T-helper 1 cell treated with Interleukin-12 subunit alpha and Interleukin-12 subunit beta and Interleukin-4 antibody, amounts not matched to agents 30 ng/mL and 1 ng/mL, for 36 hours (primary cell): ENCODE measurements at places on chromosomes 2 and 18. TPM values are rescaled to one million over a fixed set of nuclear protein-coding genes. Genes with fewer than 3 reads are reported as not detected.

TDRD15 gene
- not detected in 2 replicates for total RNA-seq

EMILIN2 gene
- 23.5 and 25.3 TPM in 2 replicates for total RNA-seq

GAREM1 gene
- 0.02 and 0.15 TPM in 2 replicates for total RNA-seq

RTP5 gene
- total RNA-seq, result not detected in 2 replicates

COMMD1 gene
- 27.3 and 33.8 TPM in 2 replicates for total RNA-seq

LYG2 gene
- total RNA-seq, result not detected in 2 replicates

TCF7L1 gene
- not detected in 2 replicates for total RNA-seq

ABCG5 gene
- not detected in 2 replicates for total RNA-seq

NAT8 gene
- total RNA-seq, result not detected in 2 replicates

STARD6 gene
- 0.27 TPM in 1 of 2 replicates, not detected in the other for total RNA-seq

SLC4A3 gene
- total RNA-seq, result not detected in 2 replicates

IL36A gene
- total RNA-seq, result 0.32 and 0.49 TPM in 2 replicates

CNTNAP5 gene
- not detected in 2 replicates for total RNA-seq

KIF1A gene
- total RNA-seq, result 0.17 and 0.42 TPM in 2 replicates

UGT1A3 gene
- total RNA-seq, result not detected in 2 replicates

TMEM37 gene
- not detected in 2 replicates for total RNA-seq

SRD5A2 gene
- not detected in 2 replicates for total RNA-seq

EGR4 gene
- 0.27 and 0.56 TPM in 2 replicates for total RNA-seq

DSG1 gene
- not detected in 2 replicates for total RNA-seq

LAPTM4A gene
- total RNA-seq, result 30.3 and 31.9 TPM in 2 replicates

BOLA3 gene
- total RNA-seq, result 61.3 and 70.2 TPM in 2 replicates

IL37 gene
- 0.39 and 0.46 TPM in 2 replicates for total RNA-seq

NBAS gene
- 34.8 and 38.7 TPM in 2 replicates for total RNA-seq

CMPK2 gene
- total RNA-seq, result 52.8 and 57.7 TPM in 2 replicates
